ENCODE measurements at places on chromosomes 3 and 15.

DNA sequence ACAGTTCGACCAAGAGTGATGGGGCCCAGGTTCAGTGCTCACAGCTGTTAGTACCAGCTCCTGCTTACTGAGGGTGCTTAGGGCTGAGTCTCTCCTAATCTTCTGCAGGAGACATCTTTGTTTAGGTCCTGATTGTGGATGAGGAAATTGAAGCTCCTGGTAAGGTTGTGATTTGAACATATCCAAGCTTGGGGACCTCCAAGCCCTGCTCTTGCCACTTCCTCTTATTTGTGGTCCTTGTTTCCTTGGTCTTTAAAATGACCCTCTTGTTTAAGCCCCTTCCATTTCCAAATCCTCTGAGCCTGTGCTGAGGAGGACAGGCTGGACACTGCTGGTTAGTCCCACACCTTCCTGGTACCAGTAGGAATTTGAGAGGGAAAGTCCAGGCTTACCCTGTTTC, 87.0 kb downstream of the EEFSEC start:
- DNase-seq: no peak

DNA sequence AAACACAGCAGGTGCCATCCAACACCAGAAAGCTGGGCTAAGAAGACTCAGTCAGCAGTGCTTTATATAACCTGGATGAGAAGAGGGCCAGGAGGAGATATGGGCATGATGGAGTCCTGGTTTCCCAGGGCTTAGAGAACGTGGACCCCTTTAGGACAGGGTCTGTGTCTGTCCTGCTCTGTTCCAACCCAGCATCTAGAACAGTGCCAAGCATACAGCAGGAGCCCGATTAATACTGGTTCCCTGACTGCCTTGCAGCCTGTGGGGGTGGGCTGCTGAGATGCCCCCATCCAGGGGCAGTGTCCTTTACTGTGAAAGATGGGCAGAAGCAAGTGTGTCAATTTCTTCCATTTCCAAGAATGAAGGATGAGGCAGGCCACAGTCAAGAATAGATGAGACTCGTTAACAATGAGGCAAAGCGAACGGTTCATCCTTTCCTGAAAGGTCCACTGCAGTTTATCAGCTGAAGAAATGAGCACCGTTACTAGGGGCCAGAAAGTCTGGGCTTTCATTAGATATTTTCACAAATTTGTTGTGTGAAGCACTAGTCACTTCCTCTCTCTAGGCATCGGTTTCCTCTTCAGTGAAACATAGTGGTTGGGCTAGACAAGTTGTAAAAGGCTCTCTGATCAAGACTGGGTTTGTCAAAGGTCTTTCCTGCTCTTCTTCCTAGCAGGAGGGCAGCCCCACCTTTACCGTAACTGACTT, 72.0 kb upstream of the HERC1 start:
- no peak for DNase-seq

GRCh38 chr3:37492468-37492867, 318.1 kb upstream of the LRRFIP2 start:
- DNase-seq: no peak

DNA sequence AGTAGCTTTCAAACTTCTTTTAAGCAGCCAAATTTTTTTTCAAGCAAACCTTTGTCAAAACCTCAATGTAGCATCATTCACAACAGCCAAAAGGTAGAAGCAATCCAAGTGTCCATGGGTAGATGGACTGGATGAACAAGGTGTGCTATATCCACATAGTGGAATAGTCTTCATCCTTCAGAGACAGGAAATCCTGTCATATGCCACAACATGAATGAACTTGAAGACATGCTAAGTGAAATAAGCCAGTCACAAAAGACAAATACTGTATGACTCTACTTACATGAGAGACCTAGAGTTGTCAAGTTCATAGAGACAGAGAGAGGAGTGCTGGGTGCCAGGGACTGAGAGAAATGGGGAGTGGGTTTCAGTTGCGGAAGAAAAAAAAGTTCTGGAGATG, 87.6 kb downstream of the SRGAP3 start:
- DNase-seq: no peak

DNA sequence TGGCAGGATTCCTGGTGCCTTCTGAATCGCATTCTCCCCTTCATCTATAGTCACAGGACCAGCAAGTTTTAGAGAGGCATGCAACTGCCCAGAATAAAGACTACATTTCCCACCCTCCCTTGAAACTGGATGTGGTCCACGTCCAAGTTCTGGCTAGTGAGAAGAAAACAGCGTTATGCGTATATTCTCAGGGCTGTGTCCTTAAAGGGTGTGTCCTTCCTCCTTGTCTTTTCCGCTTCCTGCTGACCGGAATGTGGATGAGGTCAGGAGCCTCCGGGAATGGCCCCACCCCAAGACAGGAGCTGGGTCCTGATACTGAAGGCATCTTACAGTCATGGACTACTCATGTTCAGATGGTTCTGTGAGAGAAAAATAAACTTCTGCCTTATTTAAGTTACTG, 20.2 kb downstream of the CHST2 start:
- peak; percentile 22 for DNase-seq

- no peak for DNase-seq
These were observed 309.5 kb downstream of the GAP43 start for GRCh38 chr3:115932807-115933206.

DNA sequence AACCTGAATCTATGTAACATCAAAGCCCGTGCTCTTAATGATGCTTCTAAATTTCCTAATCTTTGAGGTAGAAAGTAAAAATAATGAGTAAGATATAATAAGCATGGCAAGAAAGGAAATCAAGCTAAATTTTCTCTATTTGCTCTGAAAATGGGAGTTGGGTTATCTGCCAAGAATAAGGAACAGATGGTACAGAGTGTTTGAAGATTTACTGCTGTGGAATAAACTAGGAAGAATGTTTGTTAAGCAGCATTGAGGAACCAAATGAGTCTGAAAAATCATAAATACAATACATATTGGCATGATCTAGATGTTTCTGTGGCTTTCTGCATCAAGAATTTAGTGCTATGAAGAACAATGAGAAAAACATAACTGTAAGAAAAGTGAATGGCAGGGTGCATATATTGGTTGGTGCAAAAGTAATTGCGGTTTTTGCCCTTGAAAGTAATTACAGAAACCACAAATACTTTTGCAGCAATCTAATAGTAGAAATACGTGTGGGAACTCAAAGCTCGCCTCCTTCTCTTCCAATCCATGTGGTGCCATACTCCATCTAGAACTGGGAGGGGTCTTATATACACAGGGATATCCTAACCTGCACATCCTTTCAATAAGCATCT, 87.6 kb downstream of the SUCNR1 start:
- no peak for DNase-seq

- DNase-seq: no peak
These were observed 8.7 kb upstream of the ATP13A4 start for GRCh38 chr3:193563426-193563825.

GRCh38 chr3:145175626-145176025, 985.4 kb downstream of the PLOD2 start:
- no peak for DNase-seq

DNA sequence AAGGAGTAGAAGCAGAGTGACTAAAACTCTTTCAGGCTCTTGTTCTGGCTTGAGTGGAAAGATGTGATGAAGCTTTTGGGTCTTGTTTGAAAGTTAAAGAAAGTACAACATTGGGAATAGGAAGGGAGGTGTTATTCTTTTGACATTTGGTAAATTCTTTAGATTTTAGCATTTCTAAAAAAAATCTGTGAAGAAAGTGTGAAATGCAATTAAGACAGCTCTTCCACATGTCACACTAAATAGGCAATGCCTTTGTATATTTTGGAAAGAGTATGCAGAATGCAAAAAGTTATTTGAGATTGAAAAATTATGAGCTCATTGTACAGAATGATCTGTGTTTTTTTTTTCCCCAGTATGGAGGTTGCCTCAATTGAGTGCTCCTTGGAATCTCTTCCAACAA, 532.2 kb upstream of the DPPA4 start:
- DNase-seq: no peak

DNA sequence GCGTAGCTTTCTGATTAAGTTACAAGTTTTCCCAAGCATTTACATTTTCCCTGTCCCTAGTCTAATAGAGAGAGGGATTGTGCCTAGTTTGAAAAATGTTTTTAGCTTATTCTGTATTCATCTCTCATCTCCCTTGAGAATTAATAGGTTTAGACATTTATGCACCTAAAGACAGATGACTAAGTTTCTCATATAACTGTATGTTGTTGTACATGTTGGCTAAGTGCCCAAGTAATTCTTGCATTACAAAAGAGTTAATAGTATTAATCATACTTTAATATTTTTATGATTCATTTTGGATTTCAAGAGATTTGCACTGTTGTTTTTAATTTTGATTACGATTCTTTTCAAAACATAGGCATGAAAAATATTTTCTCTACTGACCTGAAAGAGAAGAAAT, 109.0 kb upstream of the TBL1XR1 start:
- DNase-seq: peak; percentile 37

GRCh38 chr3:73179601-73180000, 118.1 kb downstream of the EBLN2 start:
- DNase-seq: no peak

DNA sequence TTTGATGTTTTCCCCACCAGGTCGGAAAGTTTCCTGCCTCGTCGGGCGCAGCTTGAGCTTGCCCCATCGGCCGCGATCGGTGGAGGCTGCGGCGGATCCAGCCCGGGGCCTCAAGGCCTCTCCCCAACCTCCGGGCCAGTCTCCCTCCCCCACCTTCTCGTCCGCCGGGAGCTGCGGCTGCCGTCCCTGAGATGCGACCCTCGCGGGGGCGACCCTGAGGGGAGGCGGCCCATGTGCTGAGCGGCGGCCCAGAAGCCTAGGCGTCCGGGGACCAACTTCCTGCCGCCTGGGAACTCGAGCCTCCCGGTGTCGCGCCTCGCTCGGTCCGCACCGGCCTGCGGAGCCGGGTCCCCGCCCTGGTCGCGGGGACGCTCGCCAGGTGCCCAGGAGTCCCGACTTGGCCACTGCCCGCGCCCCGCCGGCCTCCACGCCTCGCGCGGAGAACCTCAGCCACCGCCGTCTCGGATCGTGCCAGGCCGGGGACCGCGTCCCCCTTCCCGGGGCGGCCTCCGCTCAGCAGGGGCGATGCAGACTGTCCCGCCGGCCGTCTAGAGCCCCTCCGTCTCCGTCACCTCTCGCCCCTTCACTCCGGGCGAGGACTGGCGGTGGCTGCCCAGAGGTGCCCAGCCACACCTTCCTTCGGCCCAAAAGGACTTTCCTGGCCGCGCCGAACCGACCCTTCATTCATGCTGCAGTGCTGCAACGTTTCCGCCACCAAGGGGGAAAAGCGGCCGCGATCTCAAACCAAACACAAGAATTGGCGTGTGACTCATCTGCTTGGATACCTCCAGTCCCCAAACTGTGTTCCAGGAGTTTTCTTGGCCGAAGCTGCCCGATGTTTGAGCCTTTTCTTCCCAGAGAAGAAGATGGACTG, 656 bp downstream of the SLMAP start:
- peak; percentile 63 for DNase-seq

DNA sequence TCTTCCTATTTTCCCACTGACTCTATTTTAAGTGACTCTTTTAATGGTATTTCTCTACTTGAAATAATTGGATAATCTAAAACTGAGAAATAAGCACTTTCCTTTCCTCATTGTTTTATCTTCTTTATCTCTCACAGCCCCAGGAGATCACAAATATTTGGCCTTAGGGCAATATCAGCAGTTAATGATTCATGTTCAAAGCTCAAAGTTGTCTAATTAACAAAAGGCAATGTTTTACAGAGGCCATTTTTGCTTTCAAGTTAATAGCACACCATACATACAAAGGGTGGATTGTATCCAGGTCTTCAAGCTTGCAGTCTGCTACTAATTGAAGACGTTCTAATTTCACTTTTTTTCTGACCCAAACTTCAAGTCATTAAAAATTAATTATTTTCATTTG, 120.1 kb downstream of the LRRN1 start:
- no peak for DNase-seq

DNA sequence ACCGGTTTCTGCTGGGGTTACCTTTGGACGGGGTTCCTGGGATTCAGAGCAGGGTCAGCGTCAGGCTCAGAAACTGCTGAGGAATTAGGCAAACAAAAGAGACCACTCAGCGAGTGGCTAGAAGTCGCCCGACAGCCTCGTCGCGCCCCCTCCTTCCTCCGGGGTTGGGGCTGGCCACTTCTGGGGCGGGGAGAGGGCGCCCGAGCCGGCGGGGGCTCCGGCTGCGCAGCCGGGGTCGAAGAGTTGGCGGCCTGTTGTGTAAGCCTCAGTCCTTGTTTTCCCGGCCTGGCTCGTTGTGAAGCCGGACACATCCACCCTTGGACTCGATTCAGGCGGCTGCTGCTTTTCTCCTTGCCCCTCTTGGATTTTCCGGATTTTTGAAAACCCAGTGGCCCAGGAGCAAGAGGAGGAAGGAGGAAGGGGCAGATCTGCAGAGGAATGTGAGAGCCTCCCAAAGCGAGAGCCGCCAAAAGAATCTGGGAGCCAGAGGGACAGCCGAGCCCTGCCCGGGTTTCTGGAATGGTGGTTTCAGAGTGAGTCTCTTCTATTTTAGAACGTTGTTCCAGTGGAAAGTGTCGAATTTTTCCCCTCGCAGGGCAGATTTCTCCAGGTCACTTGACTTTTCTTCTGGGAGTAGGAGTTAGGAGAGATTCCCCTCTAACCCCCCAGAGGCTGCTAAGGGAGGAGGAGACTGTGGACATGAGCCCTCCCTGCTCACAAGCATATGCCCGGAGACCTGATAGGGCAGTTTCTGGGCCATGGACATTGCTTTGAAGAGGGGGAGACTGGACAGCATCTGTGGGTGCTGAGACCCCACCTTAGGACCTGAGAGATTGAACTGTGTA, 666 bp downstream of the SNX33 start:
- DNase-seq: peak; percentile 16

GRCh38 chr15:74275957-74276356, 39.8 kb downstream of the CCDC33 start:
- no peak for DNase-seq

DNA sequence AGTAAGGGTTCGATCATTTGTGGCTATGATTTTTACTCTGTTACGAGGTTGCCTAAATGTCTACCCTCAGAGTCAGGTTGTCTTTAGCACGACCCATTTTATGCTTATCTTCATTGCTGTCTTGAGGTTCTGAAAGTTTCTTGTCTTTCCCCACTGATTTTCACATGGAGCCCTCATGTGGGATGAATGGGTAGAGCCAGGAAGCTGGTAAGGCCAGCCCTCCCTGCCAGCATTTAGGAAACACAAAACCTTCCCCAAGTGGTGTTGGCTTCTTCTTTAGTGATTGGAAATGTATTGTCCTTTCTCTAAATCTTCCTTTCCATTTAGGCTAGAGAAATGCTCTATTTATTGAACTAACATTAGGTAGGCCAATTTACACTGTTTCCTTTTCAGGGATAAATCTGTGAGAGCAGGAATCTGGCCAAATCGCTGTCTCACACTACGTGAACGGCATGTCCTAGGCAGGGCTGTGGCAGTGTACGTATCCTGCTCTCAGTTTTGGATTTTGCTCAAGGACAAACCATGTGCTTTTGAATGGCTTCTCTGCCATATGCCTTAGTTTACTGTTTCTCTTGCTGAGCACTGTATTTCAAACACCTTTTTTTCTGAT, 43.7 kb downstream of the MYZAP start:
- no peak for DNase-seq

GRCh38 chr15:41794081-41794480, 19.8 kb downstream of the MAPKBP1 start:
- no peak for DNase-seq

- DNase-seq: no peak
These were observed 247.8 kb upstream of the MCTP2 start for GRCh38 chr15:93983526-93983925.
